ENCODE measurements at places on chromosomes 13 and 19.

GRCh38 chr13:24038841-24039330, 121.6 kb upstream of the SPATA13 start:
- DNase-seq, result no peak

DNA sequence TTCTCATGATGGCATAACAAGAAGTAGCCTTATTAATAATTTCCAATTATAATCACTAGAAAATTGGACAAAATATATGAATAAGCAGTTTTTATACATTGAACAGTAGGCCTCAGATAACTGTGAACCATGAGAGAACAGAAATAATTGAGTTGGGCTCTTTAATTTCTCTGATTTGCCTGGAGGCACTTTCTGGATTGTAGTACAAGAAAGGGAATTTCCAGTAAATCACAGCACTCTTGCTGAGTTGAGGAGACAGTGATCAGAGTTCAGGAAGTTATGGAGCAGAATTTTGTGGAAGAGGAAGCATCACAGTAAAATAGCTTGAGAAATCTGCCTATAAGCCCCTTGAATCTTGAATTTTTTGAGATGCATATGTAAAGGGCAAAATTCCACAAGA, 216.2 kb downstream of the MAB21L1 start:
- DNase-seq, result no peak

DNA sequence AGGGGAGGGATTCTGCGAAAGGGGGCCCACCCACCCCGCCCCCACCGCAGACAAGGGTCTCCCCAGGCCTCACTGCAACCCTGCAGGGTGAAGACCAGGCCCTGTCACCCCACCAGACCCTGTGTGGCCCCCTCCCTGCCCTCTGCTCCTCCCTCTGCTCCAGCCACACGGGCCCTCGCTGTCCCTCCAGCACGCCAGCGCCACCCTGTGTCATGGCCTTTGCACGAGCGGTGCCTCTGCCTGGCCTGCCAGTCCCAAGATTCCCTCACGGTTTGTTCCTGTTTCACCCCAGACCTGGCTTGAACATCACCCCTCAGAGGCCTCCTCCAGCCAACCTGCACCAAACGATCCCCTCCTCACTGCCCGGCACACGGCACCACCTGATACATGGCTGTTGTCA, 27.3 kb downstream of the PIP5K1C start:
- no peak for DNase-seq

DNA sequence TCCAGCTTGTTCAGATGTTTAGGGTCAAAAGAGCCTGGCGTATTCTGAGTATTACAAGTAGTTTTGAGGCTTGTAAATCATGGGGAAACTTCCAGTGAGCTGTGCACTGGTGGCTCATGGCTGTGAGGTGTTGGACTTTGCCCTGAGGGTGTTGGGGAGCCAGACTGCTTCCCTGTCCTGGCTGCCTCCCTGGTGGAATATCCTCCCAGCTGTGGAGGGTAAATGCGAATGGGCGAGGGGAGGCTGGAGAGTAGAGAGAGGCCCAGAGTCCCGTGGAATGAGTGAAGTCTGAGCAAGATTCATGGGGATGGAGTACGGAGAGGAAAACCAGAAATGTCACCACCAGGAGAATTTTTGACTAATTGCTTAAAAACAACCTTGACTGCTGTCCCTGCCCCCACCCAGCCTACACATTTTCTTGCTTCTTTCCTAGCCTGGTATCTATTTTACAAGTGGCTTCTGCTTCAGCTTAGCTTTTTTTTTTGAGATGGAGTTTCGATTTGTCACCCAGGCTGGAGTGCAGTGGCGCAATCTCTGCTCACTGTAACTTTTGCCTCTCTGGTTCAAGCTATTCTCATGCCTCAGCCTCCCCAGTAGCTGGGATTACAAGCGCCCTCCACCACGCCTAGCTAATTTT, 3.7 kb downstream of the SNRPA start:
- DNase-seq, result peak; percentile 41

DNA sequence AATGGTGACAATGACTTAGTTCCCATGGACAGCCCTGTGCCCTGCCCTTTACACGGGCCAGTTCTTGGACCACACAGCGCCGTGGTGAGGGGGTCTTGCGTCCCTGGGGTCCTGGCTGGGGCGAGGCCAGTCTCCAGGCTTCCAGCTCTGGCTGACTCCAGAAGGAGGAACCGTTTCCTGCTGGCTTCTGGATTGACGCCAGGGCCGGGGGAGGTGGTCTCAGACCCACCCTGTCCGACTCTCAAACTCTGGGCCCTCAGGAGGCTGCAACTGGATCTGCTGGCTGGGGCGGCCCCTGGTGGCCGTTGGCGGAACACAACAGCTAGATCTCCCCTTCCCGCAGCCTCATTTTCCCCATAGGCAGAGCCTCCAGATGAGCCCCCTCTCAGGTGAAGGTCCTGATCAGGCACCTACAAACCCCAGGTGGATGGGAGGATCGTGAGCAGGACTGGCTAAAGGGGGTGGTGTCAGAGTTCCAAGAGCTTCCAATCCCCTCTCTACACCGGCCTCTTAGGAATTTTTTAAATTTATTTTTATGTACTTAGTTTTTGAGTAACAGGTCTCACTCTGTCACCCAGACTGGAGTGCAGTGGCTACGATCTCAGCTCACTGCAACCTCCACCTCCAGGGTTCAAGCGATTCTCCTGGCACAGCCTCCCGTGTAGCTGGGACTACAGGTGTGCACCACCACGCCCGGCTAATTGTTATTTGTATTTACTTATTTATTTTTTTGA, 8.0 kb downstream of the CCDC194 start:
- DNase-seq, result peak; percentile 51

- no peak for DNase-seq
These were observed 316.2 kb downstream of the MTUS2 start for GRCh38 chr13:29136341-29136740.

DNA sequence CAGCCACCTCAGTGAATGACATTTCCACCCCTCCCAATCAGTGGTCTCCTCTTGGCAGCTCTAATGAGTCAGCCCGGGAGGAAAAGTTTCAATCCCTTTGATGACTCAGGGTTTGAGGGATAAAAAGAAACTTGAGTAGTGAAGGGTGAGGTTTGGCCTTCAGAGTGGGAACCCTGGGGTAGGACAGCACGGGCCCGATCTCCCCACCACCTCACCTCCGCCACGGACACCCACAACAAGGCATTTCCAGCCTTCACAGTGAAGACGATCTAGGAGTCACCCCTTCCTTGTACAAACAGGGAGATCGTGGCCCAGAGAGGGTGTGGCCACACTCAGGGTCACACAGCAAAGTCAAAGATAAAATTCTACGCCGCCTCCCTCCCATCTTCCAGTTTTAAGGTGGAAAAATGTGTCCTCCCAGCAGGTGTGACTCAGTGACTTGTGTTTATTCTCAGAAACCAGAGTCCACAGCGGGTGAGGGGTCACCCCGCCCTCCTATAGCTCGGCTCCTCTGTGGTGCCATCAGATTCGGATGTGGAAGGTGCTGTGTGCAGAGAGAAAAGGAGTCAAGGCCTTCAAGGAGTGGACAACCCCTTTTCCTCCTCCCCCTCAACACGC, 12.3 kb downstream of the CIB3 start:
- DNase-seq, result peak; percentile 35

- no peak for DNase-seq
These were observed 771.3 kb upstream of the ARGLU1 start for GRCh38 chr13:107339209-107339608.

GRCh38 chr13:22717036-22717435, 463.7 kb upstream of the SGCG start:
- DNase-seq, result no peak

- no peak for DNase-seq
These were observed 7.7 kb downstream of the TECR start for GRCh38 chr19:14536926-14537692.

GRCh38 chr13:80341756-80342370, 937 bp upstream of the SPRY2 start:
- DNase-seq, result no peak

- DNase-seq, result no peak
These were observed 388.9 kb downstream of the KCNRG start for GRCh38 chr13:50404116-50404515.

- DNase-seq, result no peak
These were observed 4.4 kb upstream of the TBXA2R start for GRCh38 chr19:3610745-3611717.

DNA sequence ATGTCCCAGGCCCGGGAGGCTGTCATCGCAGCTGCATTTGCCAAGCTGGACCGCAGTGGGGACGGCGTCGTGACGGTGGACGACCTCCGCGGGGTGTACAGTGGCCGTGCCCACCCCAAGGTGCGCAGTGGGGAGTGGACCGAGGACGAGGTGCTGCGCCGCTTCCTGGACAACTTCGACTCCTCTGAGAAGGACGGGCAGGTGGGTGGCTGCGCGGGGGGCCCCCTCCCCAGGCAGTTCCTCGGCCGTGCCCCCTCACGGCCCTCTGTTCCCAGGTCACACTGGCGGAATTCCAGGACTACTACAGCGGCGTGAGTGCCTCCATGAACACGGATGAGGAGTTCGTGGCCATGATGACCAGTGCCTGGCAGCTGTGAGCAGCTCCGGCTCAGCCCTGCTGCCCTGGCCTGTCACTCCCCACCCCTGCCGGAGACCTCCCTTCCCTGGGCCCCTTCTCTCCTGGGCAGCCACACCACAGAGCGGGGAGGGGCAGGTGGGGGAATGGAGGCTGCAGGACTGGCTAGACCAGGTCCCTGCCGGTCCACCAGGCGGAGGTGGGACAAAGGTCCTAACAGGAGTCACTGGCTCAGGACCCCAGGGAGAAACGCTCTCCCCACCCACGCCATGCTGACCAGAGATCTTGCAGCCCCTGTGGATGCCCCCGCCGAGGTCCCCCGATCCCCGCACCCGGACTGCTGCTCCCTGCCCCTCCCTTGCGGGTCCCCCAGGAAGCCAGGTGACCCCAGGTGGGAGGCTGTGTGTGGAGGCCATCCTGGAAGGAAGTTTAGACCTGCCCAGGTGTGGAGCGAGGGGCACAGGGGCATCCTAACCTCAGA, 1.1 kb downstream of the CAPS start:
- no peak for DNase-seq

- no peak for DNase-seq
These were observed 127.6 kb downstream of the KATNAL1 start for GRCh38 chr13:30179597-30180276.

DNA sequence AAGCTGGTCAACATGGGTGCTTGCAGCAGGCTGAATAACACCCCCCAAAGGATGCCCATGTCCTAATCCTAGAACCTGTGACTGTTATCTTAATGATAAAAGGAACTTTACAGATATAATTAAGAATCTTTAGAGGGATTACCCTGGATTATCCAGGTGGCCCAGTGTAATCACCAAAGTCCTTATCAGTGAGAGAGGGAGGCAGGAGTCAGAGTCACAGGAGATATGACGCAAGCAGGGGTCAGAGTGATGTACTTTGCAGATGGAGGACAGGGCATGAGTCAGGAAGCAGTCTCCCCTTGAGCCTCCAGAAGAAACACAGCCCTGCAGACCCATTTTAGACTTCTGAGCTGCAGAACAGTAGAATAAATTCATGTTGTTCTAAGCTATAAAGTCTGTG, 9.8 kb downstream of the ZNF606 start:
- no peak for DNase-seq

GRCh38 chr19:42075364-42075615, 676 bp upstream of the ZNF574 start:
- no peak for DNase-seq

- no peak for DNase-seq
These were observed 16.2 kb downstream of the UNC13A start for GRCh38 chr19:17671906-17672305.

- DNase-seq, result no peak
These were observed 15.9 kb upstream of the PLPP2 start for GRCh38 chr19:307111-307531.

DNA sequence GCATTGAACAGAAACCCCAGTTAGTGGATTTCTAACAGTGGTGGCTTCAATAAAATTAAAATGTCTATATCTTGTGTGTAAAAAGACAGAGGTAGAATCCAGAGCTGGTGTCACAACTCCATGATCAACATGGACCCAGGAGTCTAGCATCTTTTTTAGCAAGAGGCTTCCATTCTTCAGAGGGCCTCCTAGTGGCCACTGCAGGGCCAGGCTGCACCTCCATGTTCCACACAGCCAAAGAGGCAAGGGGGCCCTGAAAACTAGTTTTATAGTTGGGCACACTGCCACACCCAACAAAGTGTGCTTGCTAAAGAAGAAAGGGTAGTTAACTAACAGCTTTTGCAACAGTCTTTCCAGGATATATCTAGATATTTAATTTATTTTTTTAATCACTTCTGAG, 12.9 kb downstream of the N4BP2L1 start:
- DNase-seq, result no peak

DNA sequence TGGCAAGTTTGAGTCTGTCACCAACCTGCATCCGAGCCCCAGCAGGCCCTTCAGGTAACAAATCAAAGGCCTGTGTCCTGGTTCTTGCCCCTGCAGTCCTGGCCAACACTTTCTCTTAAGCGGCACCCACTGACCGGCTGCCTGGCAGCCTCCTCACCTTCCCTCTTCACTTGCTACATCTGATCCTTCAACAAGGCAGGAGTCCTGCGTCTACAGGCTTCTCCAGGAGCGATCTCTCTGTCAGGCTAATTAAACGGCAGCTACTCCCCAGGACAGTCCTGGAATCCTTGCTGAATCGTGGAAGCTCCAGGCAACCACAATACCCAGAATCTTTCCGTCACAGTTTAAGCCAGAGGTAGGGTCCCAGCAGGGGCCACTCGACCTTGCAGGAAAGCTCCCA, 41.1 kb upstream of the GAS6 start:
- no peak for DNase-seq

- DNase-seq, result no peak
These were observed 30.3 kb downstream of the ATP7B start for GRCh38 chr13:51980908-51981307.

DNA sequence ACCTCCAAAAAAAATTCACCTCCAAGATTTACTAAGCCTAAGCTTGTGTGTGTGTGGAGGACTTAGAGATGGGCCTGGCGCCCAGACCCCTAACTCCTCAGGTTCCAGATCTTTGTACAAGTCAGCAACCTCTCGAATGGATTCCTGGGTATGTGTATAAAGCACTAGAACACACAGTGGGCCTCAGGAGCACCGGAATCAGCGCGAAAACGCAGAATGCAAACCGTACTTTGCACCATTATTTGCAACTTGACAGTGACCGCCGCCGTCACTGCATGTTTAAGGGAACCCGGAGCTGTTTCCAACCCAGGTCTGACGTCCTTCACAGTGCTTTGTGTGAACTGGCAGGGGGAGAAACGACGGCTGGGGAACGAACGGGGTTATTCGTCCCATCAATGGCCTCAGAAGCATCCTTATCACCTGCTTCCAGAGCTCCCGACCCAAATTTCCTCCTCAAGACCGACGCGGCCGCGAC, 688 bp downstream of the ZNF606 start:
- no peak for DNase-seq

- no peak for DNase-seq
These were observed 35.0 kb upstream of the ALOX5AP start for GRCh38 chr13:30700364-30700763.

Measured in activated CD4-positive, alpha-beta T cell treated with anti-CD3 and anti-CD28 coated beads, Interleukin-2, amount 50 U/mL, for 24 hours (primary cell).